ENCODE measurements at places on chromosomes 6 and 20.

- no peak for DNase-seq
Observed at GRCh38 chr20:17644451-17644850, 37.6 kb downstream of the RRBP1 start.

DNA sequence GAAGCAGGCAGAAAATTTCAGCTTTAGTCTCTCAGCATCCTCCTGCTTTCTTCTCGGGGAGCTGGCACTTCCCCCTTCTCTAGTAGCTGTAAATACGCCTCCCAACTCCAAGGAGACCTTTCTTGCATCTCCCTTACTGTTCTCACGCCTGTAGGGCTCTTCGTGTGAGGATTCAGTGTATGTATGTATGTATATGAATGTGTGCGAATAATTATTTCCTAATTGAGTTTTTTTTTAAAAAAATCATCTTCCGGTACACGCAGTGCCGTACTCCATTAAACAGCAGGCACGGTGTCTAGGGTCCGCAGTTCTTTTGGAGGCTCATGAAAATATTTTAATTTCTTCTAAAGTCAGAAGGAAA, 85.4 kb downstream of the HFE start:
- no peak for DNase-seq

DNA sequence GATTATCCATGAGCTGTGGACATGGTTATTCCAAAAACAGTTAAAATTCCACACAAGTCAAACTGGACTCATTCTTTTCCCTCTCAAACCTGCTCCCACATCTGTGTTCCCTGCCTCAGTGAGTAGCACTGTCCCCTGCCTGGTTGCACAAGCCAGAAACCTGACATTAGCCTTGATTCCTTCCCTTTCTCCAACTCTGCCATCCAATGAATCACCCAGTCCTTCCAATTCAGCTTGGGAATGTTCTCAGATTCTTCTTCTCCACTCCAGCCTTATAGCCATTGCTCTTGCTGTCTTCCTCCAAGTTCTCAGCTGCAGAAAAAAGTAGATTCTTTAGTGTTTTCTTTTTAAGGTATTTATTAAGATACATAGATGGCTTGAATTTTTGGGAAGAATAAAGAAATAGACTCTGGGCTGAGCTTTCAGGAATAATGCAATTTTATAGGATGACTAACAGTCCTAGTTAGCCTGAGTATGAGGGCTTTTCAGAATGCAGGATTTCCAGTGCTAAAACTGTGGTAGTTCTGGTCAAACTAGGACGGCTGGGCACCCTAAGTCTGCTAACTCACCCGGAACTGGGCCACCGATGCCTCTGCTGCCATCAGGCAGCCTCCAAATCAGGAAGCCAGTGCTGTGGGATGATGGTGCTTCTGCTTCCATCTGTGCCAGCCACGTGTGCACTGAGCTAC, 18.2 kb upstream of the SASH1 start:
- DNase-seq: no peak

GRCh38 chr6:14889188-14889587, 356.7 kb upstream of the JARID2 start:
- no peak for DNase-seq
